MV-4-11 (cell line): ENCODE measurements at places on chromosomes 16 and 17.
A peak's percentile ranks its signal among the peaks of the same experiment; 100 is the strongest.

DNA sequence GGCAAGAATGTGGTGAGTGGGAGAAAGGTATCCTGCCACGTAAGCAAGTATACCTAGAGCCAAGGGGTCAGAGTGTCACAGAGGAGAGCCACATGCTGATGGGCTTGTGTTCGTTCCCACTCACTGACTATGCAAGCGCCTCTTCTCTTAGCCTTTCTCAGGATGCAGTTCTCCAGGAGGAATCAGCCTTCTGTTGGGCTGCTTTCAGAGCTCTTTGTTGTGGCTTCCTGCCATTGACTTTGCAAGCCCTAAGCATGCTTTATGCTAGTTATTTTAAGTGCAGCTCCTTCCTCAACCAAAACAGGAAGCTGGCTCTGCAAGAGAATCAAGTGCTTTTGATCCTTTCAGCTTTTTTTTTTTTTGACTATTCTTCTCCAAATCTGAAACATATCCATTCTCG is 66.6 kb downstream of the SIAH1 start:
- peak; percentile 90 for DNase-seq

DNA sequence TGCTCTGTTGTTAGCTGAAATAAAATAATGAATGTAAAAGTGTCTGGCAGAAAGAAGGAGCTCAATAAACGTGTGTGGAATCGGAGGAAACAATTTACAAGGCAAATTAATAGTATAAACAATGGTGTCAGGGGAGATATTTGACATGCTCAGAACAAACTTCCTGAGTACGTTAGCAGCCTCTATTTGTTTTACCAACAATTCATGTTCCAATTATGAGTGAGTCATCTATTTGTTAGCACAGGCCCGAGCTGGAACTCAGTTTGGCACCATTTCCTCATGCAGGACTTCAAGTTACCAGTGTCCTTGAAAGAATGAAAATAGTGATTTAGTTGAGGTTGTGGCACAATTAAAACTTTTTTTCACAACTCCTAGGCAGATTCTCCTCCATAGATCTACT is 9.1 kb downstream of the ASIC2 start:
- DNase-seq = no peak

DNA sequence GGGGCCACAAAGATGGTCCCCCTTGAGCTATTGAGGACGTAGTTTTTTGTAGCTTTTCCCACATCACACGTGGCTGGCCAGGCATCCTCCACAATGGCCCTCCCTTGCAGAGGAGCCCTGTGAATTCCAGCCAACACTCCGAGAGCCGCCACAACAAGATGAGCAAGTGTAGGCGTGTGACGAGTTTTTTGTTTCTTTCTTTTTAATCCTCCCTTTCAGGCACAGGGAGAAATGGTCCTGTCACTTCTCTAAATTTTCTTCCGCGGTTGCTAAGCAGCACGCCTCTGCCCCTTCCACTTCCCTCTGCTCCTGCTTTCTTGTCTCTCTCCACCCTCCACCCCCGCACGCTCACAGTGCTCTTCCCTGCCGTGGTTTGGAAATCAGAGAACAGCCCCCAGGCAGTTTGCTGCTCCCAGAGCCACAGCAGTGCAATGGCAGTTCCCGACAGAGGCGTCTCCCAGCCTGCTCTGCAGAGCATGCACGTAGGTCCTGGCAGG is 68.0 kb upstream of the MRTFB start:
- DNase-seq = peak; percentile 84

GRCh38 chr17:16005636-16006035 is 6.0 kb downstream of the TTC19 start:
- DNase-seq = no peak

DNA sequence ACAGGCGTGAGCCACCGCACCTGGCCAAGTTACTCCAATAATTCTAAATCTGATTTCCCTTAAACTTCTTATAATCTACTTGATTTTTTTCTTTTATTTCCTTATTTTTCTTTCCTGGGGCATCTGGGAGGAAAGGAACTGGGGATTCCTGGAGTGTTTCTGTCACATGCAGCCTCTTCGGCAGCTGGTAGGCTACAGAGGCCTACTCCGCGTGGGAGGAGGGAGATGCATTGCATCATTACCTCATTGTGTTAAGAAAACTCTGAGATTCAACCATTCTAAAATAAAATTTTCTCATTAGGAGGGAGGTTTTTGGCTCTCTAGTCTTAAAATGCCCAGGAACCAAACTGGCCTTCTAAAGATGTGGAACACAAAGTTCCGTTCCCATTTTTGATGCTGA is 64.0 kb downstream of the SOX9 start:
- no peak for DNase-seq

- no peak for DNase-seq
Observed at GRCh38 chr17:39767147-39767546, 29.4 kb downstream of the GRB7 start.

DNA sequence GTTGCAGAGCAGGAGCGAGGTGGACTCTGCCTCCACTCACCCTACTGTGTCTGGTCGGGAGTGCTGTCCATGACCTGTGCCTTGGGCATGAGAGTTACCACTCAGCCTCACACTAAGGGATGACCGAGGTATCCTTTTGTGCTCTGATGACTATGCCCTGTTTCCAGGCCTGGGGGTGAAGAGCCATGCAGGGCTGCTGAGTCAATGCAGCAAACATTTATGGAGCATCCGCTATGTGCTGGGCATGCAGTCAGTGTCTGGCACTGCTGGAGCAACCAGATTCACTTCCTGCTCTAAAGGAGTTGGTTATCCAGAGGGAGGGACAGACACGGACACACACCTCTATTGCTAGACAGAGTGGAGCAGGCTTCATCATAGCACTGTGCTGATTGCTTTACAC is 7.6 kb upstream of the HNF1B start:
- no peak for DNase-seq

GRCh38 chr16:79863128-79864031 is 262.8 kb upstream of the MAF start:
- no peak for DNase-seq

GRCh38 chr17:59638553-59638952 is 18.9 kb downstream of the CLTC start:
- no peak for DNase-seq

DNA sequence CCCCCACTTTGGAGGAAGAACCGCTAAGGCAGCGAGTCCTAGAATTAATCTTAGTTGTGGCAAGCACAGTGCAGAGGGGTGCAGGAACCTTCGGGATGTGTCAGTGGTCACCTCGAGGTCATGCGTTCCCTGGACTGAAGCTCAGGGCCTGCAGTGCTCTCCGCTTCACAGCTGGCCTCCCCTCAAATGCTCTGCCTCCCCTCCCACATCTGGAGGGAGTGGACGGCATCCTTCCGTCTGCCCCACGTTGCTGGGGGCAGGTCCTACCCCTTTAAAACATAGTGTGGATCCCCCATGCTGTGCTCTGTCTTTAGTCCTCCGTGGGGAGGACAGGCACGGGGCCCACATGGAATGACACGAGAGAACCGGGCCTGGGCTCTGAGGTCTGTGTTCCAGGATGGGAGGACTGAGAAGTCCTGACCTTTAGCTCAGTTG is 99.5 kb upstream of the CDC42EP4 start:
- DNase-seq = no peak

DNA sequence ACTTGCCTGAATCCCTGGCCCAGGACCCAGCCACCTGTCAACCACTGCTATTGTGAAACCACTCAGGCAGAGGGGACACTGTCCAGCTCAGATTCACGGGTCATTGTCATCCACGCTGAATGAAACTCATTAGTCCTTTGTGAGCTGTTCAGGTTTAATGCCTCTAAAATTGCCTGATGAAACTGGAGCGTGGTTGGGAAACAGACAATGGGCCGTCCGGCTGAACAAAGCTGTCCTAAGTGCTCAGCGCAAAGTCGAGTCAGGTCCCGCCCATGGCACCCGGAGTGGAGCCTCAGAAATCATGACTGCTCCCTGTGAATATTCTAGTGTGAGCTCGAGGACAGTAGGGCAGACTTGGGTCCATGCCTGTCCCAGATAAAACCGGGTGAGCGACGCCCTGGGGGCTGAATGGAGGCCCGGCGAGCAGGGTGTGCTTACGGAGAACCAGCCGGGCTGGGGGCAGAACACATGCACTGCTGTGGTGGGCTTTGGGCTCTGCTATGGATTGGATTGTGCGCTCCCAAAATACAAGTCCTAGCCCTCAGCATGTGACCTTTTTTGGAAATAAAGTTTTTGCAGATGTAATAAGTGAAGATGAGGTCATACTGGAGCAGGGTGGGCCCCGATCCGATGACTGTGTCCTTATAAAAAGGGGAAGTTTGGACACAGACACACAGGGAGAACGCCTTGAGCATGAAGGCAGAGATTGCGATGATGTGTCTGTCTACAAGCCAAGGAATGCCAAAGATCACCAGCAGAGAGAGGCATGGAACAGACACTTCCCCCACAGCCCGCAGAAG is 12.9 kb upstream of the CMIP start:
- DNase-seq = peak; percentile 84
